ENCODE measurements at places on chromosomes 7 and 10.

DNA sequence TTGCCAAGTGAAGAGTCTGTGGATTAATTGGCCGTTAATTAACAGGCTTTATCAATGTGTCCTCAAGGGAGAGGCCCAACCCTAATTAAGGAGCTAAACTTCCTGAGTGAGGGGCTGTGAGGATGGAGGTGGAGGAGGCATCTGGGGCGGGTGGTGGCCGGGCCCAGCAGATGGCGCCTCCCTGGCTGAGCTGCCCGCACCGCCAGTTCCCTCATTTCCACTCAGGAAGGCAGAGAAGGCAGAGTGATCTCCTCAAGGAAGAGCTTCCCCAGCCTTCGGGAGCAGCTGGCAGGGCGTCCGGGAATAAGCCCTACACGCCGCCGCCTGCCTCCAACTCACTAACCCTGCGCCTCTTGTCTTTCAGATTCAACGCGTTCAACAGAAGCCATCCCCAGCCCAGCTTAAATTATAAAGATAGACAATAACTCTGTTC, 112.2 kb downstream of the CYTH3 start:
- peak; percentile 88 for DNase-seq

GRCh38 chr7:48837266-48837665, 87.1 kb upstream of the CDC14C start:
- DNase-seq, result no peak

DNA sequence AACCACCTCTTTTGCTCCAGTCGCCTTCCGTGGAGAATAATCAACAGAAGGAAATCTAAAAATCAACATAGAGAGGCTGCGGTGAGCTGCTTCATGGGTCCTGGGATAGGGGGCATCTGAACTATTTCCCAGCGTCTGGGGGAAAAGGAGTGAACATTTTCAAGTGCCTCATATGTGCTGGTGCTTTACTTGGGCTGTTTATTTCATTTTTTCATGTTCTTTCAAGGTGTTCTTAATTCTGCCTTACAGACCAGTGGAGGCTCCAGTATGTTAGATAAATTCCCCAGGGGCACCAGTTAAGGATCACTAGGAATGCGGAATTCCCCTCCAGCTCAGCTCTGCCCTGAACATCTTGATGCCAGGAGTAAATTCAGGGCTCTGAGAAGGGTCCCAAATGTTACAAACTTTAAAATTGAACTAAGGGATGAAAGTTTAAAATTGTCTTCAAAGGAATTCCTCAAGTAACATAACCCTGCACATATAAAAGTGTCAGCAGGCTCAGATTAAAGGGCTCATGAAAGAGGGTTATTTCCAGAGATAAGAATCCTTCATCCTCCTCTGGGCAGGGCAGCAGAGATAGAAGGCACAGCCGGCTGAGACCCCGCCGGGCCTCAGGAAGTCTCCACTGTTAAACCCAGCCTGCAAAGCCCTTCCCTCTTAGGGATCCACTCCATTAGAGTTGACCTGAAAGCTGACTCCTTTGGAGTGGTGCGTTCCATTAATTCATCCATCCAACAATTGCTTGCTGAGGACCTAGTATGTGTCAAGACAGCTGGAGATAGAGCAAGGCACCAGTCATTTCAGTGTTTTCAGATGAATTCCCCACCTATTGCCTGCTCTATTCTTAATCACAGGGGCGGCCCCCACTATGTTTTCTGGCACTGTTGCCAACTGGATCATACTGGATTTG, 345.8 kb downstream of the KCNMA1 start:
- DNase-seq, result peak; percentile 38

DNA sequence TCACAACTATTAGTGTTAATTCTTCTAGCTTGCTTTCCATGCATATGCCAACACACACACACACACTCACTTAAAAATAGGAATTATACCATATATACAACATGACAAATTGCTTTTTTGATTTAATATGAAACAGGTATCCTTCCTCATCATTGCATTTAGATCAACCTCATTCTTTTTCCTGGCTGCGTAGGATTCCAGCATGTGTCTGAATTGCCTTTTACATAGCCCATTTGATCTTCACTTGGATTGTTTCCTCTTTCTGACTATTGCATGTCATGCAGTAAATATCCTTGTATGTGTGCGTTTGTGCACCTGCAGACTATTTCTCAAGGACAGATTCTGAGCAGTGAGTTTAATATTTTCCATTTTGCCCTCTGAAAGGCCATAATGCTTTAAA, 28.2 kb downstream of the TACR2 start:
- DNase-seq, result no peak

DNA sequence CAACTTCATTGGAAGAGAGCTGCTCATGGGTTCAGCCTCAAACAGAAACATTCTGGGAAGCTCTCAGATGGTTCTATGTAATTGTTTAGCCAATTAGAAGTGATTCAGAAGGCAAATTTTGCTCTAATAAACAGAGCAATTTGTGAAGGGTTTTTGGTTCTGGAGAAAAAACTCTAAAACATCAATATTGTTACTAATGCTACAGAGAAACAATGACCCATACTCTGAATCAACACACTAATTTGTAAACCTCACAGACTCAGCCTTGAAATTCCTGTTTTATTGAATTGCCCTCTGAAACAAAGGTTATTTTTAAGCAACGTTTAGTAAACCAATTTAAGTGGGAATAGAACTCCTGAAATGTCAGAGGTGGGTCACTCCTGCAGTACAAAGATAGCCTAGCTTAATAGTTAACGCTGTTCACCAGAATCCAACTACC, 171.6 kb upstream of the SVIL start:
- DNase-seq, result peak; percentile 55

GRCh38 chr7:10889266-10889898, 84.3 kb upstream of the PHF14 start:
- peak; percentile 53 for DNase-seq

All from fibroblast of villous mesenchyme (primary cell).